Activated CD4-positive, alpha-beta memory T cell treated with anti-CD3 and anti-CD28 coated beads for 36 hours (primary cell): ENCODE measurements at places on chromosomes 3 and 15.

GRCh38 chr3:169907944-169908343 lies 3.4 kb upstream of the SAMD7 start:
- DNase-seq: no peak

- no peak for DNase-seq
Measured at GRCh38 chr3:175422744-175423143, 563.6 kb downstream of the NAALADL2 start.

DNA sequence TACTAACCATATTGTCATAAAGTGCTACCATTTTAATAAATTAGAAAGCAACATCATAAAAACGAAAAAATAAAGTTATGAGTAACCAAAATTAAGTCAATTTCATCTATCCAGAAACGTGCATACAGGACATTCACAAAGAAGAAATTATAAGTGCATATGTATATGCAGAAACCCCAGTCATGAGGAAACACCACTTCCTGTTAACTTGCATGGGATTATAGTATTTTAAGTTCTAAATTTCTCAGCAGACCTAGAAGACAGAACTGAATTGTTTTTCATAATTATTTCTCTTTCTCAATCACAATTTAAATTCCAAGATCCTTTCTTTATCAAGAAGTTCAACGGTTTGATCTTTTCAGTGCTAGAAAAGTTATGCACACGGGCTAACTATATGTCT lies 1.4 kb upstream of the KBTBD8 start:
- no peak for DNase-seq

- peak; percentile 68 for DNase-seq
Measured at GRCh38 chr15:71802770-71803169, 7.6 kb upstream of the NR2E3 start.

- DNase-seq: no peak
Measured at GRCh38 chr3:45642731-45643152, 46.5 kb upstream of the SACM1L start.

- DNase-seq: no peak
Measured at GRCh38 chr3:48367201-48367600, 4.8 kb upstream of the FBXW12 start.

DNA sequence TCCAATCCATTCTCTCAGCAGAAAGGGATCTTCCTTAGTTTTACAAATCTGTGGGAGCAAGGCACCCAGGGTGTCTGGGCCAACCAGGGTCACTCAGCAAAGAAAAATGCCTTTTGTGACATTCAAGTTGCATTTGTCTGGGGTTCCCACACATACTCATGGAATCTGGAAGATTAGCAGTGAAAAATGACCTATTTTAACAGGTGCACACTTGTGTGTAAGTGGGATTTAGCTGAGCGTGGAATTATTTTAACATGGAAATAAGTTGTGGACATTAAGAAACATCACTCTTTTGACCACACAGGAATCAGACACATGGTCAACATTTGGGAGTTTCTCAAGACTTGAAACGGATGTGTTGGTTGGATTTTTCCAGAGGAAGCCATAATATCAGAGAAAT lies 234.9 kb downstream of the OPA1 start:
- DNase-seq: no peak

DNA sequence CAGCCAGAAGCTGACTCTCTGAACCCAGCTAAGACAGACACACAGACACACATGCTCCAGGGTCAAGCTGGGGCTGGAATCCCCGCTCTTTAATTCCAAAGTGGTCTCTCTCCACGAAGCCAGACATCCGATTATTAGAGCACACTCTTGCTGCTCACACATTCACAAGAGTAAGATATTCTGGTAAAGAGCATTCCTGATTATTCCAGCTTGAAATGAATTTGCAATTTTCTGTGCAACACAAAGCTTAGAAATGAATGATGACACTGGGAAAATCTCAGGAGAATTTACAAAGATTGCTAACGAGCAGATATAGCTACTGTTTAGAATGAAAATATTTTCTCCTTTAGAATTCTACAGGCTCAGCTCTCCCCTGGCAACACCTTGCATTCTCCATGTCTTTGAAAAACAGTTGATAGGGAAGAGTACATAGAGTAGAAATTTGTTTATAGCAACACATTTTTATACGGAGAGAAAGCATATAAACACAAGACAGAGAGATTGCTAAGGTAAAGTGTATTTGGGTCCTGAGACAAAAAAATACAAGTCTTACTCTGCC lies 80.6 kb upstream of the EIF1B start:
- DNase-seq: no peak

DNA sequence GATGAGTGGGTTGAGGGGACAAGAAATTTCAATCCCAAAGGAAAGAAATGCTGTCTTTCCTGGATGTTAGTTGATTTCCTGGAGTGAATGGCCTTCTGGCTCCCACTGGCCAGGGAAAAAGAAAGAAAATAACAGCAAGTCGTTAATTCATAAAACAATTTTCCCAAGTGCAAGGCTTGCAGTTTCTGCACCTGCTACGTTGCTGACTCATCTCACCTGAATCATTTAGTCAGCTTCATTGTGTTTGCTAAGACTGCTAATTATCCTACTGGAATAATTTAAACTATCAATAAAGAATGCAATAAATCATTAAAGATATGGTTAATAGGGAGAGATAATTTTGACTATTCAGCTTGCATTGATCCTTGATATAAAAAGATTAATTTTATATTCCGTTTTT lies 387.6 kb downstream of the ROBO2 start:
- DNase-seq: no peak

- DNase-seq: no peak
Measured at GRCh38 chr3:25888892-25889524, 99.1 kb downstream of the OXSM start.

DNA sequence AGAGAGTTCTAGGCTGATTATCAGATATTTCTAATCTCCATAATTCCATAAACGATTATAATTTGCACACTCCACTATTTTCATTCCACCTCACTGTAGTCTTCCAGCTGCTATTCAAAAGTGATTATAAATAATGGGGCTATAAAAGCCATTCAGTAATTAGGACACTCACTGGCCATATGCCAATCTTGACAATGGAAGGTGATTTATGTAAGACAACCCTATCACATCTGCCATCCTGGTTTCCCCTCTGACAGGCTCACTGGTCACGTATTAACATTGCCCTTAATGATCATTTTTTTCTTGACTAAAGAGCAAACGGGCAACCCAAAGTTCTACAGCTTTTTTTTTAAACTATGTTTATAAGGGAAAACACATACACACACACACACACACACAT lies 402.4 kb downstream of the MAGI1 start:
- DNase-seq: no peak

DNA sequence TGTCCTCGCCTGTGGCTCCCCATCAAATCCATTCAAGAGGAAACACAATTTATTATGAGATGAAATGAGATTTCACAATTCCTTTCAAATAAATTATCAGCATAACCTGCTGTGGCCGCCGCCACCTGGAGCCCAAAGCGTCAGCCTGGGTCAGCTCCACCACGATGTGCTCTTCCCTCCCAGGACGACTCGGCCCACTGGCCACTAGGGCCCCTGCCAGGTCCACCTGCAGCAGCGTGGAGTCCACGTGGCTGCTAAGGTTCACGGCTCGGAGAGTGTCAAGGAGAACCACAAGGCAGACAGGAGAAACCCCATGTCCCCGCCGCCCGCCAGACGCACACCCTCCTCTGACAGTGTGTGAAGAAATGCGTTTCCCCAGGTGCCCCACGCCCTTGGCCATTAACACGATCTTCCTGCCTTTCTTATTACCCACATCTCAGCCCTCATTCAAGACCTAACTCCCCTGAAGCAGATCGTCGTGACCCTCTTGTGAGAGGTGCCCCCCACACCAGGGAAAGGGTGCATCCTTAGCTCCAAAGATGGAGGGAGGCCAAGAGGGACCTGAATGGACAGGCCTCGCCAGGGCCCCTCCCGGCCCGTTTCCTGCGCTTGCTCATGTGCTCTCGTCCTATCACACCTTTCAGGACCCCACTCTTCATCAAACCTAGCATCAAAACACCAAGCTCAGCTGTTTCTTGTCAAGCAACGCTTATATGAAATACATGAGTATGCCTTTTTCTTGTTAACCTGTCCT lies 80.6 kb downstream of the OCA2 start:
- DNase-seq: no peak

DNA sequence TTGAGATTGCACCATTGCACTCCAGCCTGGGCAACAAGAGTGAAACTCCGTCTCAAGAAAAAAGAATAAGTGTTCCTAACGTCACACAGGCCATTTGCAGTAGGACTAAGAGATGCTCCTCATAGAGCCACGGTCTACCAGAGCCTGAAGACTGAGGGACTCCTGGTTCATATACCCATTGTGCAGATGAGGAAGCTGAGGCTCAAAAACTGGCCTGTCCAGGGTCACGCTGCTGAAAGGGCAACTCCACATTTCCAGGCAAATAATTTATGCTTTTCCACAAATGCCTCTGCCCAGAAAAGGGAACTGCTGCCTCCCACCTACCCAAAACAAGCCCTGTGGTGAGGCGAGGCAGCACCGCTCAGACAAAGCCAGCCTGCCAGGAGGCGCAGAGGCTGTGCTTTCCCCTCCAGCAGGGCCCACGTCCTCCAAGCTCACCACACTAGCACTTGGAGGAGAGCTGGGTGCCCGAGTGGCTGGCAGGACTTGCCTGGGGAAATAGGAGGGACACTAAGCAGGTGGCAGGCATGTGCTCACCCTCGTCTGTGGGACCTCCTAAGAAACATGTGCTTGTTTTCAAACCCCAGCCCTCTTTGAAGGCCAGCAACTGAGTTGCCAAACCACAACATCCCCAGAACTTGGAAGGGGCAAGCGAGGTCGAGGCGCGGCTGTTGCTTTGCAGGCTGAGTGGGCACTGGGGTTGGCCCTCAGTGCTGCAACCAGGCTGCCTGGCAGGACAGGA lies 195.6 kb downstream of the XXYLT1 start:
- DNase-seq: no peak

GRCh38 chr3:308597-309321 lies 112.2 kb downstream of the CHL1 start:
- no peak for DNase-seq

- no peak for DNase-seq
Measured at GRCh38 chr15:66960519-66960918, 104.9 kb upstream of the SMAD3 start.

DNA sequence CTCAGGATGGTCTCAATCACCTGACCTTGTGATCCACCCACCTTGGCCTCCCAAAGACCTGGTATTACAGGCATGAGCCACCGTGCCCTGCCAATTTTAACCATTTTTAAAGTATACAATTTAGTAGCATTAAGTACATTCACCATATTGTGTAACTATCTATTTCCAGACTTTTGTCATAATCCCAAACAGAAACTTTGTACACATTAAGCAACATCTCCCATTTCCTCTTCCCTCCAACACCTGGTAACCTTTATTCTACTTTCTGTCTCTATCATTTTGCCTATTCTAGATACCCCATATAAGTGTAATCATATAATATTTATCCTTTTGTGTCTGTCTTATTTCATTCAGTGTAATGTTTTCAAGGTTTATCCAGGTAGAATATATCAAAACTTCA lies 8.9 kb upstream of the MYLK start:
- DNase-seq: no peak
